MG63 (cell line): ENCODE measurements at places on chromosomes 5 and 9. TPM values are rescaled to one million over a fixed set of nuclear protein-coding genes. Genes with fewer than 3 reads are reported as not detected.

DNA sequence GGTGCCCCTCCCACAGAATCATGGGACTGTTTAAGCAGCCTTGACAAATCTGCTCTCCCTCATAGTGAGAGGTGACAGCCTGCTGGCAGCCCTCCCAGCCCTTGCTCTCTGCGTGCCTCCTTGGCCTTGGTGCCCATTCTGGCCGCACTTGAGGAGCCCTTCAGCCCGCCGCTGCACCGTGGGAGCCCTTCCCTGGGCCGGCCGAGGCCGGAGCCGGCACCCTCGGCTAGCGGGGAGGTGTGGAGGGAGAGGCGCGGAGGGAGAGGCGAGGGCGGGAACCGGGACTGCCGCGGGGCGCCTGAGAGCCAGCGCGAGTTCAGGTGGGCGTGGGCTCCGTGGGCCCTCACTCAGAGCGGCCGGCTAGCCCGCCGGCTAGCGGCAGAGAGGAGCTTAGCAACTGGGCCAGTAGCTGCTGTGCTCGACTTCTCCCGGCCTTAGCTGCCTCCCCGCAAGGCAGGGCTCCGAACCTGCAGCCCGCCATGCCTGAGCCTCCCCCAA is 125.9 kb upstream of the MYO10 start:
- no peak for DNase-seq

GRCh38 chr9:70293214-70293613 is 34.4 kb downstream of the SMC5 start:
- DNase-seq, result no peak

GRCh38 chr9:69678843-69679538 is 6.8 kb upstream of the APBA1 start:
- DNase-seq, result no peak

The AGGF1 gene
- 16.0 and 19.5 TPM in 2 replicates for total RNA-seq

GRCh38 chr9:77980622-77981021 is 51.0 kb downstream of the GNAQ start:
- DNase-seq, result no peak

The MAML1 gene
- total RNA-seq, result 10.6 and 21.3 TPM in 2 replicates

DNA sequence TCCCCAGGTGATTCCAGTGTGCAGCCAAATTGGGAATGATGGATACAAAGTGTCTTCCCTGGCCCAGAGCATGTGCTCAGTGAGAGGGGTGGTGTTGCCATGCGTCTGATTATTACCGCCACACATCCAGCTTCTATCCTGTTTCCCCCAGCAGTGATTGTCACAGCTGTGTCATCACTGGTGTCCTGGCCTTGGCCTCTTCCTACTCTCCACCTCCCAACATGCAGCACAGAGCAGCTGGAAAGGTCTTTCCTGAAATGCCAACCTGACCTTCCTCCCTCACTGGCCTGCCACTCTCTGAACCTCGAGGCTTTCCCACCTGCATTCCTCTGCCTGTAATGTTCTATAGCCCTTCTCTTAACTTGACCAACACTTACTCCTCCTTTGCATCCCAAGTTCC is 60.0 kb downstream of the TMOD1 start:
- no peak for DNase-seq

- DNase-seq, result no peak
These were observed 21.9 kb upstream of the FSD1L start for GRCh38 chr9:105425816-105426433.

GRCh38 chr5:122727112-122727541 is 47.8 kb upstream of the SNX2 start:
- DNase-seq, result no peak

The F2RL1 gene
- 1.2 TPM in 2 replicates for total RNA-seq

DNA sequence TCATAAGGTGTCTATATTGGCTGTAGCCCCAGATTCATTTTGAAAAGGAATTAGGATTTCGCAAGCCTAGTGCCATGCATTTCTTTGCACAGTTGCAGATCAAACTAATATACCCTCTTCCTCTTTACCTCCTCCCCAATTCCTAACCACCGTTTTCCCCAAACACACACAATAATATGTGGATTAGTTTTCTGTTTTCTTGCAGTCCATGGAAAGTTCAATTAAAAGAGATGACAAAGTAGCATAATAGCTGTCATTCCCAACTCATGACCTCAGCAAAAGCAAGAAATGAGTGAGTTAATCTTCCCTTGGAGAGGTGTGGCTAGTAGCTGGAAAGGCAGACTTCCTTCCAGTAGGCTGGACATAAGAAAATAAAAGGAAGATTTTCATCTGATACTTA is 349.1 kb downstream of the TMEM232 start:
- no peak for DNase-seq

- no peak for DNase-seq
These were observed 52.8 kb upstream of the RPL26L1 start for GRCh38 chr5:172906436-172906835.

DNA sequence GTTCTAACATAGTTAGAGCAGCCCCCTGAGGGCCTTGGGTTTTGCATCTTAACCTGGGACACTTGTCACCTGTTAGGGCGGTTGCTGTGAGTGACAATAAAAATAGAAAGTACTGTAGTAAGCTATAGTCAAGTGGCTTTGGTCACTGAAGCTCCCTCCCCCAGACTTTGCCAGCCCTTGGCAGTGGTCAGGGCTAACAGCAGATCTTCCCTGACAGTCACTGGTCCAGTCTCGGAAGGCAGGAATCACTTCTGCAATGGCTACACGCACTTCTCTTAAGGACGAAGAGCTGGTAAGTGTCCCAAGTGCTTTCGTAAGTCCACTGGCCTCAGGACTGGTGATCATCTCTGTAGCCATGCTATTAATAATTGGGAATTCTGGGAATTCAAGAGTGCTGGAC is 115.0 kb upstream of the RUSC2 start:
- DNase-seq, result no peak

DNA sequence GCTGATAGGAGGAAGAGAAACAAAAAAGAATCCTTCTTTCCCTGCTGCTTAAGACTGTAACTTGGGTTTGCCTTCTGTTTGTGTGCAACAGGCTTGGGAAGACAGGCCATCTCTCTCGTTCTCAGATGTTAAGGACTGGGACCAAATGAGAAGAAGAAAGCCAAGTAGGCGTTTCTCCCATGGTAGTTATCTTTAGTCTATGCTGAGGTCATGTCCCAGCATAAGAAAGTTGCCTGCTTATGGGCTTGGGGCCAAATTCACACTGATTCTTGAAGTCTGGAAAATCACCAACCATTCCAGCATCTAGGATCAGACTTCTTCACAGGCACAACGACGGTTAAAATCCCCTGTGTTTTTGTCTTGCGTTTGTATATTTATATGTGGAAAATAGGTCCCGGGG is 44.2 kb upstream of the PALM2AKAP2 start:
- no peak for DNase-seq

DNA sequence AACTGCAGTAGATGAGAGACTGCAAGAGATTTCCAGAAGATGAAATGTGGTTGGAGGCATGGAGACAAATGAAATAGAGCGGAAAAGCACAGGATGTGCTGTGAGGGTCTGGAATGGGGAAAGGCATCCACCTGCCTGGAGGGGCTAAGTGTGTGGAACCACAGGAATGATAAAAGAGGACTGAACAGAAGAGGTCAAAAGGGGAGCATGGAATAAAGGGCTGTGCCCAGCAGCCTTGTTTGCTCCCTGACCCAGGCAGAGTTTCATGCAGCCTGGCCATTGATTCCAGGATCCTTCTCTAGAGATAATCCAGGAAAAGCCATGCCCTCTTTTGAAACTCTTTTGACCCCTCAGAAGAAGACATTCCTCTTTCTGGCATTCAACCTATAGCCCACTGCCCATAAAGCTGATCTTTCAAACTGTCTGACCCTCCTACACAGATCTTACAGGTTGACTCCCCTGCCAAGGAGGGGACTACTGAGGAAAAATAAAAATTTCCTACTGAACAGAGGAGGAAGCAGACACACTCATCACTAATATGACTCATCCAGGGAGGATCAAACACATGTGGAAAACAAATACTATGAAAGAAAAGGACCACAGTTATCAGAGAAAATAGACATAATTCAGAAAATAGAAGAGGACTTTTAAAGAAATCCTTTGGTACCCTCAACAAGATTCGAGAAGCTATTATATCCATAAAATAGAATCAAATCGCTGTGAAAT is 273.5 kb upstream of the PCSK5 start:
- no peak for DNase-seq

GRCh38 chr9:15135164-15135792 is 171.7 kb downstream of the TTC39B start:
- DNase-seq, result peak; percentile 92

DNA sequence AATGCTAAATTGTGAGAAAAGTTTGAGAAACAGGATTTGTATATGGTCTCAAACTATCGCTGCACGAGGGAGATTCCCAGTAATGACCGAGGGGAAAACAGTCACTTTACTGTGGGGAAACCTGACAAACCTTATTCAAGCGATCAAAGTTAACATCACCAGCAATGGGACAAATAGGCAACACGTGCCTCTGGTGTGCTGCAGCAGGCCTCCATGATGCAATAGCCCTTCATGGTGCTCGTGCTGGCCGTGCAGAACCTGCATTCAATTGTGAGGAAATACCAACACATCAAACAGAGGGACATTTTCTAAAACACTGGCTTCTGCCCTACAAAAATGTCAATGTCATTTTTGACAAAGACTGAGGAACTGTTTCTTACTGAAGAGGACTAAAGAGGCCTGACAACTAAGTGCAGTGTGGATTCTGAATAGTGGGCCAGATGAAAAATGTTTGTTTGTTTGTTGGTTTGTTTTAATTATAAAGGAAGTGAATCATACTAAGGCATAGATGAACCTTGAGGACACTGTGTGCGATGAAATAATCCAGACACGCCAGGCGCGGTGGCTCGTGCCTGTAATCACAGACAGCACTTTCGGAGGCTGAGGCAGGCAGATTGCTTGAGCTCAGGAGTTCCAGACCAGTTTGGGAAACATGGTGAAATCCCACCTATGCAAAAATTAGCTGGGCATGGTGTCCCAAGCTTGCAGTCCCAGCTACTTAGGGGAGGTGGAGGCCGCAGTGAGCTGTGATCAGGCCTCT is 17.6 kb upstream of the MARCHF6 start:
- no peak for DNase-seq

DNA sequence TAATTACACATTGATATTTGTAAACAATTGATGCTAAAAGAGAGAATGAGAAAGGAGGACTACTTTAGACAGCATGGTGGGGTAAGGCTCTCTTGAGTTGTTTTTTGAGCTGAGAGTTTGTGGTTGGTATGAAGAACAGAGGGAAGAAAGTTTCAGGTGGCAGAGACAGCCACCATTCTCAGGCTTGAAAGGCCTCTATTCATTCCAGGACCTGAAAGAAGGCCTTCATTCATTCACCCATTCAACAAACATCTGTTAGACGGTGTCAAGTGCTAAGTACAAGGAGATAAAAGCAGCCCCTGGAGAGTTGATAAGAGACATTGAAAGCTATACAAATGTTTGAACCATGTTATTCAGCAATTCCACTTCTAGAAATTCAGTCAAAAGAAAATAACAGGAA is 21.7 kb upstream of the ADAM19 start:
- DNase-seq, result no peak

DNA sequence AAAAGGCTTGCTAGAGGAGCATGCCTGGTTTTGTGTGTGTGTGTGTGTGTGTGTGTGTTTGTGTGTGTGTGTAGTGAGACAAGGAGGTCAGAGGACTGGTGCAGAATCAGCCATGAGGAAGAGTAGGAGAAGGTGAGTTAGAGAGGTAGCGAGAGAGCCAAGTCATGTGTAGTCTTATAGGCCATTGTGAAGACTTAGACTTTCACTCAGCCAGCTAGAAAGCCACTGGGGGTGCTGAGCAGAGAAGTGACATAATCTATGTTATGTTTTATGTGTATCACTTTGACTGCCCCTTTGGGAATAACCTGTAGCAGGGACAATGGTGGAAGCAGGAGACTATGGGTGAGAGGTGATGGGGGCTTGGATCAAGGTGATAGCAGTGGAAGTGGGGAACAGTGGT is 180.5 kb upstream of the CLINT1 start:
- DNase-seq, result no peak

DNA sequence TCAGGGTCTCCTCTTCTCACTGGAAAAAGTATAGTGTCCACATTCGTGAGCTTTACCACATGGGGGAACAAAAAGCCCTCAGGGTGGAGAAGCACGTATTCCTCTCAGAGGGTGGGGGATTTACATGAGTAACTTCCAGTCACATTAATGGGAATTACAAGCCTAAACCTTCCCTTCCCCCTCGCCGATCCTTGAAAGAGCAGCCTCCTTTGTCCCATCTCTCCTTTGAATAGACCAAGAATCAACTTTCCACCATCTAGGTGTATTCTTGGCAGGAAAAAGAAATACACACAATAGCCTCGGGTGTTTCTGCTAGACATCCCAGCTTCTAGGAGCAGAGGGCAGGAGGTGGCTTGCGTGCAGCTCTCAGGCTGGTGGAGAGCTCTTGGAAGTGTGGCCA is 144.4 kb downstream of the ZNF462 start:
- no peak for DNase-seq

- DNase-seq, result no peak
These were observed 471.8 kb upstream of the BRINP1 start for GRCh38 chr9:119841016-119841415.

DNA sequence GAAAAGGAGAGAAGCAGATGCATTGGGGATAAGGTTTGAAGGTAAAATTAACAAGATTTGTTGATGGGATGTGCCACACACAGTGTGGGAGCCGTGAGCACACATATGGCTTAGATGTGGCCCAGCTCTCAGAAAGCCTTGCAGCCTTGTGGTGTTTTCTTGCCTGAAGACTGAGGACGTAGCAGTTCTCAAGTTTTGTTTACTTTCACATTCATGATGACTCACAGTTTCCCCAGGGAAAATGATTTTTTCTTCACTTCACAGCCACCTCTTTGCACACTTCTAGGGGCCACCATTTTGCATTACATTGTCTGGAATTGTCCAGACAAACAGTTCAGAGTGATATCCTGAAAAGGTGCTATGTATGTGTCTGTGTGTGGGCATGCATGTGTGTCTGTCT is 126.2 kb downstream of the BASP1 start:
- DNase-seq, result peak; percentile 43

The TMEM215 gene
- not detected in 2 replicates for total RNA-seq

DNA sequence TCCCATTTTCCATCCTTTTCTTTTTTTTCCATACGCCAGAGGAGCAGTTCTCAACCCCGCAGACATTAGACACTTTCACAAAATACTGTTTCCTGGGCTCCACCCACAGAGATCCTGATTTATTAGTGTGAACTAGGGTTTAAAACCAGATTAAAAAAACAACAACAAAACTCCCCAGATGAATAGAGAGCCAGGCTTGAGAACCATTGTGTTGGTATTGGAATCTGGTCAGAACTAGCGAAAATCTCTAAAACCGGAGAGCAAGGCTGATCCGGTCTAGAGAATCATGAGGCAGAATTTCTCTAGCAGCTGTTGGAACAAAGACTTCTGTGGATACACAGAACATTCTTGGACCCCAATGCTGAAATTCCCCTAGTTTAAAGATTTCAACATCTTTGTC is 173.0 kb downstream of the PCSK1 start:
- DNase-seq, result no peak

GRCh38 chr5:134913795-134914194 is 8.9 kb downstream of the PCBD2 start:
- DNase-seq, result no peak

DNA sequence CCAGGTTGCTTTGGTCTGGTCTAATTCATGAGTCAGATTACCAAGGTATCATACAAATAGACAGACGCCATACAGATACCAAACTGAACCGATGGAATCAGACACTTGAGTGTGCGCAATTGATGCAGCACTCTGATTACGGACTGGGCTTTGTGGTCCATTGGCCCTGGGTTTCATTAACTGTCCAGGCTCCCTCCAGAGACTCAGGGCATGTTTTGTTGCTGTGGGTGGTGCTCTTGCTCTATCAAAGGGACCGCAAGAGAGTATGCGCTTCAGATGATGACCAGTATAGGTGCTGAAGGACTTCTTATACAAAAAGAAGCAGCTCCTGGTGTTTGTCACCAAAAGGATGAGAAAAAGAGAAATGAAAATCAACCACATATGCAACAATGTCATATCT is 36.9 kb upstream of the ANKRD55 start:
- no peak for DNase-seq

- no peak for DNase-seq
These were observed 27.7 kb downstream of the UBLCP1 start for GRCh38 chr5:159290741-159291140.
